Fibroblast of the conjunctiva (primary cell): ENCODE measurements at places on chromosomes 16 and 17.

DNA sequence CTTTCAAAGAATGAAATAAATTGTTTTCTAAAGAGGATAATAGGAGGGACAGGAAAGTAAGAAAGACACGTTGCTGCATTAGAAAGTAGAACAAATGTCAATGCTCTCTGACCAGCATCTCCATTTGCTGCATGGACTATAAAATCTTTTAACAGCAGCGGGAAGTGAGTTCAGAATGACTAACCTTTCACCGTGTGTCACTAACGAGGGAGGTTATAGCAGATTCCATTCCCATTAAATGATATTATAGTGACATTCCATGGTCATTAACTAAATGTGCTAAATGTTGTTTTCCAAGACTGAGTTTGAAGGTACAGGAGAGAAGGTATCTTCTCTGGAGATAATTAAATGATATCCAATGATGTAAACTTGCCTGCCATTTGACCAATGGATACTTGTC, 127.1 kb upstream of the HS3ST3A1 start:
- no peak for DNase-seq

DNA sequence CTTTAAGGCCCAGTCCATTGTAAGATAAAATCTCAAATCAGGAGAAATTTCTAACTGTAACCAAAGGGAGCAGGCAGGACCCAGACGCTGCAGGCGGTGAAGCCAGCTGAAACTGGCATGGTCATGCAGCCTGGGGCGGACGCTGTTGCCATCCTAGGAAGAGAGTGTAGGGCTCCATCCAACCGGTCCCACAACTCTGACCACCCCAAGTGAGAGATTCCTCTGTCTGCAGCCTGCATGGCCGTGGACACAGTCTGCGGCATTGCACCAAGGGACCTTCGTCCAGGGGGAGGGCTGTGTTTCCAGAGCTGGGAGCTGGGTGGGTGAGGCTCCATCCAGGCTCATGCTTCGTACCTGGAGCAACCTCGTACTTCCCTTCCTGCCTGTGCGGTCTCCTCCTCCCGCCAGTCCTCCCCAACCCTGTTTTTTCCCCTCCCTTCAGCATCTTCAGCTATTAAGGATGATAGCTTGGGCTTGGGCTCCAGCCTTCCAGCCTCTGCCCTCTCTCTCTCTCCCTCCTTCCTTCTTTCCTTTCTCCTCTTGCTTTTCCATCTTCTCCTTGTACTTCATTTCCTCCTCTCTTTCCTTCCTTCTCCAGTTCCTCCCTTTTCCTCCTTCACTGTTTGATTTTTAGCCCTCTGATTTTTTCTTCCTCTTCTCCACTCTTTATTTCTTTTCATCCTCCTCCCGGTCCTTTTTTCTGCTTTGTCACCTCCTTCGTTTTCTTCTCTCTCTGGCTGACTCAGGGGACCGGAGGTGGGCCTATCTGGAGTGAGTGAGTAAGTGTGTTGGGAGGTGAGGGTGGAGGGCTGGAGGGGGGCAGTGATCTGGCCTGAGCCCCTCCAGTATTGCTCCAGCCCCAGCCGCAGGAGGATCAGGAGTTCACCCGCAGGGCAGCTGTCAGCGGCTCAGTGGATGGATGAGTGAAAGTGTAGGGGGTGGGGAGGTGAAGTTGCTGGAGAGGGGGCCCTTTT, 17.0 kb upstream of the LHX1 start:
- DNase-seq = no peak

DNA sequence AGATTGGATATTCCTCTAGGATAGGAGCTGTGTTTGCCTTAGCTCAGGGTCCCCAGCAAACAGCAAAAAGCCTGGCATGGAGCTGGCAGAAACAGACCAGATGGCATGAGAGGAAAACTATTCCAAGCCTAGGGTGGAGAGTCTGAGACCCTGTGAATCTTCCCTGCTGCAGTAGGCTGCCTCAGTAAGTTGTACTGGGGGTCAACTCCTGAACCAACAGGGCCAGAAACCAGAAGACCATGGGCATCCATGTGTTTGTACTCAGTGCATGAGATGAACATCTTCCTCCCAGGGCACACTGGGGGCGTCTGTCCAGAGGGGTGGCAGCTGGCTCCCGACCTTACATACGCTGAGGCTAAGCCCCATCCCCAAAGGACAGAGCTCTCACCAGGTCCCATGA, 214.4 kb downstream of the C16orf78 start:
- DNase-seq = no peak

- no peak for DNase-seq
Observed at GRCh38 chr17:82055965-82056728, 4.4 kb downstream of the GPS1 start.

- DNase-seq = peak; percentile 34
Observed at GRCh38 chr17:61551255-61551742, 39.7 kb downstream of the NACA2 start.
